ENCODE measurements at places on chromosomes 1 and 21.

- no peak for DNase-seq
These were observed 9.6 kb upstream of the ACTL8 start for GRCh38 chr1:17745479-17745955.

GRCh38 chr1:230455291-230455690 is 29.2 kb upstream of the PGBD5 start:
- no peak for DNase-seq

DNA sequence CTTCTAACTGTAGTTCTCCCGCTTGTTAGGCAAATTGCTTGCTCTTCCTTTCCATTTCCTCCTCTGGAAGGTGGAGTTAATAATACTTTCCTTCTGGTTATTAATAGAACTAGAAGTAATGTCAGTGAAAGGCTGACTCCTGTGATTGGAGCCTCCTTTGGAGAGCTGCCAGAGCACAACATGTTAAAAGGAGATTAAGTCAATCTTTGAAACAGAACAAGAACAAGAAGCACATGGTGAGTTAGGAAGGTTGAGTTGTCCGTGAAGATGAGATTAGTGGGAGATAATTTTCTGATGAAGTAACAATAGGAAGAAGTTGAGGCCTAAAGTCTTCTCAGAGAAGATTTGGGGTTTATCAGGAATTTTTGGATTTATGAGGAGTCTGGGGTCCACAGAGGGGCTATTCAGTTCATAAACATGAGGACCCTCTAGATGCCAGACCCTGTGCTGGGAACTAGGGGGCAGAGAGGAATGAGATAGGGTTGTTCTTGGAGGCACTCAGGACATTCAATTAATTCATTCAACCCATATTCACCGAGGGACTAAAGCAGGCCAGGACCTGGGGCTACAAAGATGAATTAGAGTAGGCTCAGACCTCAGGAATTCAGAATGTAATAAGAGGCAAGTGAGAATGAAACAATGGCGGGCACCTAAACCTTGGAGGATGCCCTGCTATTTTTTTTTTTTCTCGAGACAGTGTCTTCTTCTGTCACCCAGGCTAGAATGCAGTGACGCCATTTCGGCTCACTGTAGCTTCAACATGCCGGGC is 40.7 kb upstream of the DHCR24 start:
- DNase-seq = no peak

DNA sequence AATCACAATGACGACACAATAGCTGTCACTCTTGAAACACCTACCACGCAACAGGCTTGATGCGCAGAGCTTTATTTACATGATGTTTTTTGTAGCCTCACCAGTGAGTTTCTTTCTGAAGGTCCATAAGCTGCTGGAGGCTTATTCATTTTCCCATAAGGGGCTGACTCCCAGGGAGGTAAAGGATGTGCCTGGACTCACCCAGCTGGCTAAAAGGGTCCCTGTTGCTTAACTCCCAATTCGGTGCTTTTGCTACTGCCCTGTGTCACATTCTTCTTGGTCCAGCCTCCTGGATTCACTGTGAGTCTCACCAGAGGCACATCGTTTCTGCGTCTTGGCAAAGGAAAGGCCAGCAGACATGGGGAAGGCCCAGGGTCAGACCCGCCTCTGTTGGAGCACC is 44.6 kb upstream of the OLIG2 start:
- no peak for DNase-seq

GRCh38 chr1:221187174-221187573 is 307.9 kb downstream of the HLX start:
- DNase-seq = no peak

DNA sequence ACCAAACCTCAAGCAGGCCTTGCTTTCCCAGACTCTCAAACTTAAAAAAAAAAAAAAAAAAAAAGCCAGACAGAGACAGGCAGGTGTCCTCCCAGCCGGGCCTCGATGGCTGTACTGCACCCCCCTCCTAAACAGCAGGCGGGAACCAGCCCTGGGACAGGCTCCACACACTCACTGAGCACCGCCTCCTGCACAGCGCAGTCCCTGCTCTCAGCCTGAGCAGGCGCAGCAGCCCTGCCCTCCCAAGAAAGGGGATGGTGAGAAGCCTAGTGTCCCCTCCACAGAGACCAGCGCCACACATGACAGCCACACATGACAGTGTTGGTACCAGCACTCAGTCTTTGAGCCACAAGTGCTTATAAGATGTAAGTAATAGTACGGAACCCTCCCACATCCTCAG is 11.9 kb downstream of the MX2 start:
- DNase-seq = no peak

DNA sequence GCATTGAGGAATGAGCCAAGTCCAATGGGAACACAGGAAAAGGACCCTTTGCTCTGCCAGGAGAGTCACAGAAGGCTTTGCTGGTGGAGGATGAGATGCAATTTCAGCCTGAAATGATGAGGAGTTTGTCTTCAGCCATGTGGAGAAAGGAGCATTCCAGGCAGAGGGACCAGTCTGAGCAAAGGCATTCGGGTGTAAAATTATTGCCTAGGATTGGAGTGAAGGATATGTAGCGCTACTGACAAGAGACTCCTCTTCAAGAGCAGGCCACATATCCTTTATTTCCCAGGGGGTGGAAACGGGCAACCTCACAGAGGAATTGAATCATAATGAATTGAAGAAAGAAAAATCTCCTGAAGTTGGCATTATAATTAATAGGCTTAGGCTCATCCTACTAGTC is 1.1 kb upstream of the CSF1 start:
- DNase-seq = no peak

GRCh38 chr1:26890467-26890796 is 349 bp upstream of the GPN2 start:
- DNase-seq = no peak

GRCh38 chr1:170732252-170732588 is 68.3 kb downstream of the PRRX1 start:
- no peak for DNase-seq

- DNase-seq = no peak
These were observed 55.4 kb downstream of the LAMC2 start for GRCh38 chr1:183241471-183241870.

DNA sequence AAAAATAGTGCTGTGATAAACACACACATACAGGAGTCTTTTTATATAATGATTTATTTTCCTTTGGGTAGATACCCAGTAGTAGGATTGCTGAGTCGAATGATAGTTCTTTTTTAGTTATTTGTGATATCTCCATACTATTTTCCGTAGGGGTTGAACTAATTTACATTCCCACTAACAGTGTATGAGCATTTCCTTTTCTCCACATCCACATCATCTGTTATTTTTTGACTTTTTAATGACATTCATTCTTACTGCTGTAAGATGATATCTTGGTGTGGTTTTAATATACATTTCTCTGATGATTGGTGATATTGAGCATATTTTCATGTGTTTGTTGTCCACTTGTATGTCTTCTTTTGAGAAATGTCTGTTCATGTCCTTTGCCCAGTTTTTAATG is 78.3 kb downstream of the NIBAN1 start:
- no peak for DNase-seq

- DNase-seq = no peak
These were observed 9.1 kb downstream of the IBA57 start for GRCh38 chr1:228174482-228175315.

DNA sequence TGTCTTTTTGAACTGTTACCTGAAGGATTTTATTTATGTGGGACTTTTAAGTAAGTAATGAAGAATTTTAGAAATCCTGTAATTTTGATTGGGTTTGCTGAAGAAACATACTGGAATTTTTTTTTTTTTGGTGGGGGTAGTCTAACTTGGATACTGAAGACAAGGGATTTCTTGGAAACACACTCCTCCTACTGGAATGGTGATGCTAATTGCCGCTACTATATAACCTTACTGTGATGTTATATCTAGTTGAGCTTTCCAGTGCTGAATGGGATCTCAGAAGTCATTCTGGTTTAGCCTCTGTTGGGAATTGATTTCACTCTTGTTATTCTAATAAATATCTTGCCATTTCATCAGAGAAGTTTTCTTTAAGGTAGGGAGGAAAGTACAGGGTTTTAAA is 8.4 kb downstream of the PPP2R5A start:
- DNase-seq = no peak

DNA sequence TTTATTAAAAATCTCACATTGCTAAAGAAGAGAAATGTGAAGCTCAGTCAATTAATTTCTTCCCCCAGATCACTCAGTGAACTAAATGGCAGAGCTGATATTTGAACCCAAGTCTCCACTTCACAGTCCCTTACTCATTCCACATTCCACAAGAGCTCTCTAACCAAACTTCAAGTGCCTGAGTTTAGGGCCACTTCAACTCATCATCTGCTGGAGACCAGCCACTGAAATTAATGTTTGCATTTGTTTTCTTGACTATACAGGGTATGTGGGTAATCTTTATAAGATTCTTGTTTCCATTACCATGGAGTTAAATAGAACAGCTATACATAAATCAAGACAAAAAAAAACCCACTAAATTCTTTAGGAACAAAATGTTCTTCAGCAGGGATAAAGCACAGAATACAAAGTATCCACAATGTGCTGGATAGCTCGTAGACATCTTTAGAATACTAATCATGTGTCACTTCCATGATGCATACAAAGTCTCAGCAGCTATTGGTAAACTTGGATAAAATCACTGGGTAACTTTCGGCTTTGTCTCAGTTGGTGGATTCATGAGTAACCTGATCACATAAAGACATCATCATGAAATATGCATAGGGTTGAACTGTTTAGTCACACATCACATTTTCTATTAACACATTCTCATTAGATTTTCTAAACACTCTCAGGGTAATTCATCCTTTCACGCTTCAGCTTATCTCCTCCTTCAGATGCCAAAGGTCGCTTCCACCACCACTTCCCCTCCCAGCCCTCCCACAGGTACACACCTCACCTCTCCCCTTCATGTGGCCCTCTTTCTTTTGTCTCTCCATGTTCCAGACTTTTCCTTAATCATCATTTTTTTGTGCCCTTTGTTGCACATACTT is 89.8 kb downstream of the LRRC53 start:
- DNase-seq = no peak

- no peak for DNase-seq
These were observed 42.8 kb downstream of the SAMD13 start for GRCh38 chr1:84344286-84344685.

DNA sequence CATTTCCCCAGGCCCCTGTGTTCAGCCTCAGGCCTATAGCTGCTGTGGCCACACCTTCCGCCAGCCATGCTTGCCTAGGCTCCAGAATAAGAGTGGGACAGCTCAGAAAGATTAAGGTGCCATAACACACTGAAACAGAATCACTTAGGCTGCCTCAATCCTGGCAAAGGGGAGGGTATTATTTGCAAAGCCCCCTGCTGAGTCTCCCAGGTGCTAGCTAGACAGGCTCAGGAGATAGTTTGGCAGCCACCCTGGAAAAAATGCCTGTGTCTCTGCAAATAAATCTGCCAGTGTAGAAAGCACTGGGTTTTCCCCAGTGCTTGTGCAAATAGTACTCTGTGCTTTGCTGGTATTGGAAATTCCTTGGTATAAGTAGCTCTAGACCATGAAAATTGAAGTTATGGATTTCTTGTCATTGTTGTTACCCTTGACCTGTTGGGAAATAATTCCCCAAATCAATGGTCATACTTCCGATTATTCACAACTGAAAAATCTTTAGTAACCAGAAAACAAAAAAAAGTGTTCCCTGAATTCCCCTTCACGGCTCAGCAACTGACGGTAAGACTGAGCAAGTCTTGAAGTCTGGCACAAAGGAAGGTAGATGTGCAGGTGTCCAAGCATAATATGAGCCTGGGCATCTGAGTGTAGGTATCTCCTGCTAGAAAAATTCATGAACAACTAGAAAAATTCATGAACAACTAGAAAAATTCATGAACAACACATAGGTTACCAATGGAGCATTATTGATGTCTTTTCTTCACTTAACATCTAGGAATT is 56.9 kb downstream of the PROX1 start:
- no peak for DNase-seq

- DNase-seq = no peak
These were observed 62.6 kb upstream of the FAM20B start for GRCh38 chr1:178962853-178963711.

- no peak for DNase-seq
These were observed 210.4 kb upstream of the RUNX1 start for GRCh38 chr21:35259457-35259856.

- no peak for DNase-seq
These were observed 12.2 kb downstream of the MORN1 start for GRCh38 chr1:2378956-2379732.

GRCh38 chr21:34845521-34846451 is 177.0 kb downstream of the CLIC6 start:
- no peak for DNase-seq

DNA sequence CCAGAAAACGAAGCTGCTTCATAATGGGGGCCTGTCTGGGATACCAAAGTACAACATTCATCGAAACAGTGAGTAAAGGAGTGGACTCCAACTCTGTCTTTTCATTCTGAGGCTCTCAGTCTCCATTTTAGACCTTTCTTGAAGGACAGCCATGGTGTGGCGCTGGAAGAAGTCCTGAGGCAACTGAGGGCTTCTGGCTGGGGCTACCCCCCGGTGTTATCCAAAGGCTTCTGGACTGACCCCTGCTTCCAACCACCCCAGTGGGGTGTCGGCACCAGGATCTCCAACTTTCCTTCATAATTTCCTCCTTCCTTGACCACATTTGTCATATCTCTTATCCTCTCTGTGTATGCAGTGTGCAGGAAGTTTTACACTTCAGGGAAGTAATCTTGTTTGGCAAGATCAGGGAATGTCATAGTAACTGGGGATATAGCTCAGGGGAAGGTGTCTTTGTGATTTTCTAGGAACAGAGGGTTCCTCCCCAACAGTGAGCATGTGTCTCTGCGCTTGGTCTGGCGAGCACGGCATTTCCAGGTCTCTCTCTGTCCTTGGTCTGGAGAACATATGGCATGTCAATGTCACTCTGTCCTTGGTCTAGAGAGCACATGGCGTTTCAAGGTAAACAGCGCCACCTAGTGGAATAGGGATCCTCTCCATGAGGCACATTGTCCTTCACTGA is 19.4 kb upstream of the BSDC1 start:
- peak; percentile 8 for DNase-seq

DNA sequence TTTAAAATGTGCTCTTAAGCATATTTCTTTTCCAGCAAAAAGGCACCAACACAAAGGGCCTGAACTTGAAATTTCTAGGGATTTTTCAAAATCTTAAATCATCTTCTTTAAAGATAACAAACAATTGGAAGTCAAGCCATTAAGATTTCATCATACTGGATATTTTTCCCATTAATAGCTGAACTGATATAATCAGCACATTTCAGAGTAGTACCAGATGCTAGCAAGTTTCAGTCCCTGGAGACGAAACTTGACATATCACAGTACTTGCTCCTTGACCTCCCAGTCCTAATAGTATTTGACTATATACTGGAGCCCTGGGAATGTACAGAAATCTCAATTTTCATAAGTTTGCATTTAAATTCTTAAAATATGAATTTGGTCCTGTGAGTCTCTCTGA is 10.2 kb upstream of the CDC7 start:
- no peak for DNase-seq

GRCh38 chr1:226119169-226119568 is 56.7 kb downstream of the H3-3A start:
- no peak for DNase-seq

GRCh38 chr21:45994086-45994661 is 12.6 kb downstream of the COL6A1 start:
- no peak for DNase-seq

GRCh38 chr1:9529190-9529589 is 10.1 kb upstream of the SLC25A33 start:
- DNase-seq = peak; percentile 47

GRCh38 chr1:221888218-221888617 is 146.3 kb upstream of the DUSP10 start:
- DNase-seq = no peak
